ENCODE measurements at places on chromosomes 3 and 15.

- DNase-seq, result no peak
Observed at GRCh38 chr3:194257916-194258668, 93.0 kb downstream of the CPN2 start.

- no peak for DNase-seq
Observed at GRCh38 chr3:184459355-184459754, 79.5 kb downstream of the CHRD start.

GRCh38 chr3:14481646-14482036 is 58.5 kb downstream of the GRIP2 start:
- DNase-seq, result no peak

DNA sequence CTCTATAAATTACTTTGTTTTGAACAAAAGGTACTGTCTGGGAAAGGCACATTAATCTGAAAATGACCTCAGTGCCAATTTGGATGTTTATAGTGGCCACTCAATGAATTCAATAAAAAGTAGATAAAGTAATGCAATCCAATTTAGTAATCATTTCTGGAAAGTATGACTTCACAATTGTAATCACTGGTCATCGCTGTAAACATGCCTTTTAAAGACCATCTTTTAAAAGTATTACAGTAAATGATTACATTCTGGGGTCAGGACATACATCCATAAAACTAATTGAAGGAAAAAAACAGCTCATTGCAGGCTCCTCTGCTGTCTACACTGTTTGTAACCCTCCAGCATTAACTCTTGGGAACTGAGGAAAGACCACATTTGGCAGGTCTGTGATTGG is 43.2 kb downstream of the HRH1 start:
- DNase-seq, result no peak

GRCh38 chr15:34132881-34133280 is 31.0 kb downstream of the PGBD4 start:
- DNase-seq, result no peak

- no peak for DNase-seq
Observed at GRCh38 chr3:185424435-185424834, 61.5 kb downstream of the MAP3K13 start.

DNA sequence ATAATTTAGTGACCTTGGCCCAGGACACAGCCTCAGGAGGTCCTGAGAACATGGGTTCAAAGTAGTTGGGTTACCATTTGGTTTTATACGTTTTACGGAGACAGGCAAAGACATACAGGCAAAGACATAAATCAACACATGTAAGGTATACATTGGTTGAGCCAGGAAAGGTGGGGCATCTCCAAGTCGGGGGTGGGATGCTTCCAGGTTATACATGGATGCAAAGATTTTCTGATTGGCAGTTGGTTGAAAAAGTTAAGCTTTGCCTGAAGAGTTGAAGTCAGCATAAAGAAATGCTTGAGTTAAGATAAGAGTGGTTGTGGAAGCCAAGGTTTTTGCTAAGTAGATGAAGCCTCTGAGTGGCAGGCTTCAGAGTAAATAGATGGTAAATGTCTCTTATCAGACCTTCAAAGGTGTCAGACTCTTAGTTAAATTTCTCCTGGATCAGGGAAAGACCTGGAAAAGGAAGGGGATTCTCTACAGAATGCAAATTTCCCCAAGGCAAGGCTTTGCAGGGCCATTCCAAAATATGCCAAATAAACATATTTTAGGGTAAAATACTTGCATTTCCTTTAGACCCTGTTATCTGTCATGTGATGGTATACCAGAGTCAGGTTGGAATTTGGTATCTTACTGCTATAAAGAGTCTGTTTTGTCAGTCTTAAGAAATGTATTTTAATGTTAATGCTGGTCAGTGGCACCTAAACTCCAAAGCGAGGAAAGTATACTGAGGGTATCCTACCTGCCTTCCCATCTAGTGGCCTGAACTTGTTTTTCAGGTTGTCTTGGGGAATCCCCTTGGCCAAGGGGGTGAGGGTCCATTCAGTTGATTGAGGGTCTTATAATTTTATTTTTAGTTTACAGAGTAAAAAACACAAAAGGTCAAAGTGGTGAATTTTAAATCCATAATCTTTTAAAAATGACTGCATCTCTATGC is 8.2 kb upstream of the PDHB start:
- no peak for DNase-seq

DNA sequence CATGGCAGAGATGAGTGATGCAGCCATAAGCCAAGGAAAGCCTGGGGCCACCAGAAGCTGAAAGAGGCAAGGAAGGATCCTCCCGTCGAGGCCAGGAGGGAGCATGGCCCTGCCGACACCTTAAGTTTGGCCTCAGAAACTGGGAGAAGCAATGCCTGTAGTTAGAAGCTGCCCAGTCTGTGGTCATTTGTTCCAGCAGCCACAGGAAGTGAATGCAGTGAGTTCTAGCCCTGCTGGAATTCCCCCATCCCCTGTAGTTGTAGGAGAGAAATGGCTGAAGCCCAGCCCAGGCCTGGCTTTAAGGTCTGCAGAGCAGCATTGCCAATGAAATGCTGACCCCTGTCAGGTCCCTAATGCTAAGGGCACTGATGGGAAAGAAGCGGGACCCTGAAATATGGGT is 12.2 kb upstream of the CHSY1 start:
- no peak for DNase-seq

DNA sequence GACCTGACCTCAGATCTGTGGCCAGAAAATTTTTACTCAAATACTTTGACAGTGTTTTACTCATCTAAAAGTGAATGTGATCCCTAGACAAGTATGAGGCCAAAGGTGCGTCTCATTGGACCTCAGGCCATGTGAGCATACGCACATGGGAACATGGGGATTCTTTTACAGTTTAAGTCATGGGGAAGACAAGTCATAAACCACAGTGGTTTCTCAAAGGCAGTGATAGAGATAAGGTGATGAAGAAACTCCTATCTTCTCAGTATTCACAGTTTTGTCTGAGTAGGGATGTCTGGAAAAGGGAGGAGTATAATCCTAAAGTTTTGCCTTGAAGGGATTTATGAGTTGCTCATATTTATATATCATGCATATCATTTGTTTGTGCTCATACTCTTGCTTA is 173.8 kb downstream of the FNDC3B start:
- DNase-seq, result no peak

- no peak for DNase-seq
Observed at GRCh38 chr3:28008235-28008634, 233.2 kb upstream of the CMC1 start.

DNA sequence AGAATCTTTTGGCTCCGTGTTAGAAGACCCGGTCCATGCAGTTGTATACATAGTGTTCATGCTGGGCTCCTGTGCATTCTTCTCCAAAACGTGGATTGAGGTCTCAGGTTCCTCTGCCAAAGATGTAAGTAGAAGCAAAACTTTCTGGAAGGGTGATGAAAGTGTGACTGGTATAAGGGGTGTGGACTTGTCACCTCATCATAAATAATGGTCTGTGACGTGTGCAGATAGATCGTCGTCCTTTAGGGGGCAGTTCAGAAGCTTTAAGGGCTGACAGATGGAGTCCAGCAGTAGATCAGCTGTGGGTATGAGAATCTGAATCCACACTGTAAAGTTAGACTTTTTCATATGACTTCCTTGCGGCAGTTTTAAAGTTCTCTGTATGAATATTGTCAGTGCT is 15.3 kb downstream of the SEC61A1 start:
- no peak for DNase-seq

GRCh38 chr3:105904251-105904650 is 35.4 kb upstream of the CBLB start:
- DNase-seq, result no peak

DNA sequence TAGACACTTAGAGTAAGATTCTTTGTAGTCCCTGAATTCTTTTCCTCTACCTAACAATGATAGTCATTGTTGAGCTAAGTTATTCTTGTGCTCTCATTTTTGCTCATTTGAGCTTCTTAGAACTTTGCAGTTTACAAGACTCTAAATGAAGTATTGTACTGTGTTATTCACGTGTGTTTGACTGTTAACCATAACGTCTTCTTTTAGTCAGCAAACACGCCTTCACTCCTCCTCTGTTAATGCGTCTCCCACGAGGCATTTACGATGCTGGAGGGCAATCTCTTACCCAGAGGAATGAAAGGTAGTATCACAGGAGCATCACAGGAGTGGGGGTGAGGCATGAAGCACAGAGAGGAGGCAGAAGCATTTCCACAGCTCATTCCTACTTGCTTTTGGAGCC is 14.8 kb upstream of the P2RY14 start:
- no peak for DNase-seq

- DNase-seq, result no peak
Observed at GRCh38 chr15:93223803-93224202, 134.8 kb upstream of the RGMA start.

- no peak for DNase-seq
Observed at GRCh38 chr15:101269479-101270223, 7.6 kb downstream of the SELENOS start.

DNA sequence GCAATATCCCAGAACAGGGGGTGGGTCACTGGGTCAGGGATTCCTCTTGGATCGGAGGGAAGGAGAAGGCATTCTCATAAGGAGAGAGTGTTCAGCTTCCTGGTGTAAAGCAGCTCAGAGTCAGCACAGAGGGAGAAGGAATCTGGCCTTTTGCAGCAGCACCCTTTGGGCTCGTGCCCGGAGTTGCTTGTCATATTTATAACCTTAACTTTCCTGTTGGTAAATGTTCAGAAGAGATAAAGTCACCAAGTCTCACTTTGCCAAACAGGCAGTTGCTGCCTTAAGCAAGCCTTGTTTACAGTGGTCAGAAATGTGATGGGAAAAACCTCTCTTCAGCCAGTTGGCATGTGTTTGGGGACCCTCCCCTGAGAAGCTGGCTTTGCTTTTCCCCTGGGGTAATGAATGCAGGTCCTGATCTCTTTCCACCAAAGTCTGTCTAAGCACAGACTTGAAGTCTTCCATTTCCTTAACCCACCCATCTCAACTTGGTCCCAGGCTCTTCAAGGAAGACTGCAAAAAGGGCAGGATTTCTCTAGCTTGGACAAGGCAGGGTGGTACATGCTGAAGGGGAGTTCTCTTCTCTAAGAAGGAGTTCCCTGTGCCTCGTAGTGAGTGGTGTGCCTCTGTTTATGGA is 206.9 kb upstream of the BHLHE40 start:
- no peak for DNase-seq

DNA sequence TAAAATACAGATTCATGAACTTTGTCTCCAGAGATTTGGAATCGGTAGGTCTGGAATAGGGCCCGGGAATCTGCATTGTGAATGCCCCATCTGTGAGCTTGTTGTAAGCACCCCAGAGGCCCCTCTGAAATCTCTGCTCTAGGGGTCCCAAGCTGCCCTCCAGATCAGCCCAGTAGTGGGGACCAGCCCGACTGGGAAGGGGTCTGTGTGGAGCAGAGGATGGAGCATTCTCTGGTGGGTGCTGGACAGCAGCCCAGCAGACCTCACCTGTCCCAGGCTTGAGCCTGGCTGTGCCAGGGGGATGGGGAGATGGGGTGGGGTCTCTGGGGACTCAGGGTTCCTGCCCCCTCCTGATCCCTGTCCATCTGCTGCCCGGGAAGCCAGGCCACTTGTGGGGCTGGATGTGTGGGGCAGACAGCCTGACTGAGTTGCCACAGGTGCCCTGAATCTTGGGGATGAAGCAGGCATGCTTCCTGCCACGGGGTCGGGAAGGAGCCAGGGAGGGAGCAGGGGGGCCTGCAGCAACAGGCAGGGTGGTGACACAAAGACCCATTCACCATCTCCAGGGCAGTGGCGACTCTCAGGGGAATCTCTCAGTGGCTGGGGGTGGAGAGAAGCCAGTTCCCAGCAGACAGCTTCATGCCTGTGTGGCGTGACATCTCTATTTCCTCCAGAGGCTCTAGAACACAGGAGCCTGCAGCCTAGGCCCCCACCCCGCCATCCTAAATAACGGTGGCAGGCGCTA is 99.3 kb downstream of the WNT7A start:
- no peak for DNase-seq

DNA sequence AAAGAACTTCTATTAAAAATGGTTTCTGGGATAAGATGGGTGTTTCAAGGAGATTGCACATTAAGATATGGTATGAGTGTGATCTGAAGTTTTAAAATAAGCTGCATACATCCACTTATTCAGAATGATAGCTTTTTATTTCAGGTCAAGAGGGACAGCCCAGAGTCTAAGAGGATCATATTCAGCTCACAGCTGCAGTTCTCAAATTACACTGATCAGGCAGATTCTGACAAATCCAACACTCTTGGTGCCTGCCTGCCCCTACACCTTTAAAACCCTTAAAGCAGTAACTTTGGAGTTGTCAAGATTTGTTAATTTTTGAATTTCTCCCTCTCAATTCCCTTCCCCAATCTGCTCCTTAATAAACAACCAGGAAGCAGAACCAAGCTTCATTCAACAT is 9.1 kb upstream of the TMEM87A start:
- DNase-seq, result no peak

DNA sequence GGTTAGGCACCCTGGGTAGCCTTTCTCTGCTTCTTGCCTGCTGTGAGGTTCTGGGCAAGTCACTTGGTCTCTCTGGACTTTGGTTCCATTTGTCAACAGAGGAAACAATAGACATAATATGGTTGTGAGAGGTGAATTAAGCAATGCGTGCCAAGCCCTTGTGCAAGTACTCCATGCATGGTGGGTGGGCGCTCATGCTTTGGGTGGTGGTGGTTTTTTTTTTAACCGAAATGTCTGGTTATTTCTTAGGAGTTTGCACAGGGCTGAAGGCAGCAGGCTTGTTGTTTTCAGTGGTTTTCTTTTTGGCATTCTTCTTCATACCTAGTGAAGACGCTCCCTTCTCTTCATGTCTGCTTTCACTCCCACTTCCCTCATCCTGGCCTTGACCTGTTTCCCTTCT is 84.2 kb upstream of the LRTM1 start:
- no peak for DNase-seq

DNA sequence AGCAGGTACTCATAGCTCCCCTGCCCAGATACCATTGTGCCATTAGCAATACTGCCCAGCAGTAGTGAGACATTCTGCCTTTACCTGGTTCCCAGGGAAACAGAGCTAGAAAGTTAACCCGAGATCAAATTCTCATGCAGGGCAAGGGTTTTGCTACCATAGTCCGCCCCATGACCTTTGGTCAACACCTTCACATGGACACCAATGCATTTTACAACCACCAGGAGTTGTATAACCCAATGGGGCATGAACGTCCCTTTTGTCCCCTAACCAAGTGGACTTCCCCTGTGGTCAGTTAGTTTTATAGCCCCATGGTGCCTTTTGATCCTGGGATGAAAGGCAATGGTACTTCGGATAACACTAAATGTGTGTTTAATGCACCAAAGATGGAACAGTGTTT is 151.7 kb upstream of the IQSEC1 start:
- DNase-seq, result no peak

DNA sequence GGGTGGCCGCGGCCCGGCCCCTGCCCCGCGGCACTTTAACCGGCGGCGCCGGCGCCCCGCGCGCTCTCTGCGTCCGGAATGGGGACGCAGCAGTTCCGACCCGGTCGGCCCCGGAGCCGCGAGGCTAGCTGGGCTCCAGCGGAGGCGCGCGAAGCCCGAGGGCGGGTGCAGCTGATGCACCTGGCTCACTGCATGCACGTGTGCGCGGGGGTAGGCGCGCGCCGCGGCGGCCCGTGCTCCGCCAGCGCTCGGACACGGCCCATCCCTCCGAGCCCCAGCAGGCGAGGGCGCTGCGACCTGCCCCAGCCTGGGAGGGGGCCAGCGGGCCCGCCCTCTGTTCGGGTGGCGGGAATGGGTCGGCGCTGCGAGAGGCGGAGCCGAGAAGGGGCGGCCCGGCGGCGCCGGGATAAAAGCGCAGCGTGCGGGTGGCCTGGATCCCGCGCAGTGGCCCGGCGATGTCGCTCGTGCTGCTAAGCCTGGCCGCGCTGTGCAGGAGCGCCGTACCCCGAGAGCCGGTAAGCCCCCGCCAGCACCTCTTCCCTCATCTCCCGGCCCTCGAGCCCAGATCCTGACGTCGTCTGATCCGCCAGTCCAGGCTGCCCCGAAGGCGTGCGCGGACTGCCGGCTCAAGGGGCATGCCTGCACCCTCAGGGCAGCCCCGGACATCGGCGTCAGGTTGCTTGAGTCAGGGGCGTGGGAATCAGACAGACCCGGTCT is at the start of the genes CHDH and IL17RB:
CHDH (minus strand) TSS at position 286 of the 717 bp plus-strand sequence. CDS start 22,411 bp downstream, outside the sequence.
IL17RB (plus strand) TSS at position 435 of the 717 bp plus-strand sequence; CDS start at position 456, 21 bp downstream.
- peak; percentile 72 for DNase-seq

Measured in NCI-H526 treated with DMSO at 0.1 percent for 48 hours (cell line).